ENCODE measurements at places on chromosomes 6 and 20.

GRCh38 chr6:111406200-111406721, 76.8 kb downstream of the REV3L start:
- DNase-seq, result no peak

GRCh38 chr6:113432521-113433334, 424.4 kb upstream of the MARCKS start:
- DNase-seq, result no peak

DNA sequence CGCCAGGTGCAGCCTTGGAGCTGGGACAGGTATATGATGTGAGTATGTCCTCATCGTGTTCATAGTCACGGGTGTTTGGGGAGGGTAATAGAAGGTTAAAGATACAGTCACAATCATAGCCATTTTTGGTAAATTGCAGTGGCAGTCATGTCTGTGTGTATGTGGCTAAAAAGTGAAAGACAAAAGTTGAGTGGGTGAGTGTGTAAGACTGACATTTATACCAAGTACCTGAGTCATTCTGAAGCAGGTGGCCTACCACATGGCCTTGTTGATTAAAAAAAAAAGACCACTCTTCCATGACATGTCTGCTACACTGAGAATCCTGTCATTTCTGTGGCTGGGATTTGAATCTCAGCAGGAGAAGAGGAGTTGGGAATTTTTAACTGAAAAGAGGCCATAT, 181.9 kb downstream of the SCP2D1 start:
- no peak for DNase-seq

DNA sequence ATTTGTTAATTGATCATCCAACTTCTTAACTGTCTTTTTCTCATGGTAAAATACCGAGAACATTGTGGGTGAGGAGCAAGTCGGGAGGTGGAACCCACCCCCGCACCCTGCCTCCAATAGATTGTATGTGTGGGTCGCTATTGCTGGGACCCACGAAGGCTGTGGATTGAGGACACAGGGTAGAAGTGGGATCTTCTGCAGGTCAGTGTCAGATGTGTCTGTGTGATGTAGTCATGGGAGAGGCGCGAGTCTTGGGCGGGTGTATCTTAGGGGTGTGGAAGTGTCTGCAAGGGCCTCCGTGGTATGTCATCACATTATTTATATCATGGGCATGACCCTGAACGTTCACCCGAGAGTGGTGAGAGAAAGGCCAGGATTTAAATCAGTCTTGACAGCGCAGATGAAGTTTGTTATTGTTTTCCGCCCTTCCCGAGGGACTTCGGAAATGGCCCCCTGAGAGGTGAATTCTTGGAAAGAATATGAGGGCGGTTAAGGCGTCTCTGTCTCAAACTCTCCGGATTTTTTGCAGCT, 472 bp upstream of the PAQR8 start:
- no peak for DNase-seq

GRCh38 chr6:39642270-39642669, 82.9 kb downstream of the KIF6 start:
- DNase-seq, result no peak

DNA sequence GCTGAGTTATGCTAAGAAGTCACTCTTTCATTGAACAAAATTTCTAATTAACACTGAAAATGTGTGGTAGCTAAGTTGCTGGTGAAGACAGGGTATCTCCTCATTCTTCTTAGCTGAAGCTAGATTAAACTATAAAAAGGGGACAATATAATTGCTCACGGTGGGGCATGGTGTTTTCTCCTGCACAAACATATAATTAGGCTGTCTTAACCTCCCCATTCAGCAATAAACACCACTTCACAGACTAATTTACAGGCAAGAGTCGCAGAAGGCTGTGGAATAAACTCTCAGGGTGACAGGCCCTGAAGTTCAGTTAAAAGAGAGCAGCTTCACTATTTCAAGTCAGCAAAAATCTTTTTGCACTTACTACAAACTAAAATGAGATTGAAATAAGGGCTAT, 338.9 kb upstream of the NT5E start:
- no peak for DNase-seq

DNA sequence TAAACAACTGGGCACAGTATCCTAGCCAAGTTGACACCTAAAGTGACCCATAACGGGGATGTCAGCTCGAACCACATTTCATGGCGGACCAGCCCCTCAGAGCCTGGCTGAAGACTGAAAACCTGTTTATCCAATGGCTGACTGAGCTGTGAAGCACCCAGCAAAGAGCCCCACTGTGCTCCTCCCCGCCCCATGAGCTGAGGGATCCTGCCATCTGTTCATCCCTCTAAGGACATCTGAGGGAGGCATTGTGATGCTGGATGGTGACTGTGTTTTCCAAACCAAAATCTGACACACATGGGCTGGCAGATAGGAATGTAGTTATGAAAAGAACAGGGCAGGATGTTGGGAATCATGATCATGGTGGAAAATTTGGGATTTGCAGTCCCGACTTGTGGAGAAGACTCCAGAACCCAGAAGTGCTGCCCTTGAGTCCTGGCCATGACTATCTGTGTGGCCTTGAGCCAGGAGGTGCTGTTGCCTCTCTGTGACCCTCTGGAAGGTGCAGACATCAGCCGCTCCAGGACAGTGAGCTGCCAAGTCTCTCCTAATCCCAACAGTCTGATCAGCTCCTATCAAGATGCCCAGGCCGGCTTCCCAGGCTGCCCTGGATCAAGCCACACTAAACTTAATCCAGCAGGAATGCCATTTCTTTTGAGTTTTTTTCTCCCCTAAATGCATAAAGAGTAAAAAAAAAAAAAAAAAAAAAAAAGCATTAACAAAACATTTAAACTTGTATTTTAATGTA, 5.7 kb downstream of the EDN3 start:
- DNase-seq, result no peak

DNA sequence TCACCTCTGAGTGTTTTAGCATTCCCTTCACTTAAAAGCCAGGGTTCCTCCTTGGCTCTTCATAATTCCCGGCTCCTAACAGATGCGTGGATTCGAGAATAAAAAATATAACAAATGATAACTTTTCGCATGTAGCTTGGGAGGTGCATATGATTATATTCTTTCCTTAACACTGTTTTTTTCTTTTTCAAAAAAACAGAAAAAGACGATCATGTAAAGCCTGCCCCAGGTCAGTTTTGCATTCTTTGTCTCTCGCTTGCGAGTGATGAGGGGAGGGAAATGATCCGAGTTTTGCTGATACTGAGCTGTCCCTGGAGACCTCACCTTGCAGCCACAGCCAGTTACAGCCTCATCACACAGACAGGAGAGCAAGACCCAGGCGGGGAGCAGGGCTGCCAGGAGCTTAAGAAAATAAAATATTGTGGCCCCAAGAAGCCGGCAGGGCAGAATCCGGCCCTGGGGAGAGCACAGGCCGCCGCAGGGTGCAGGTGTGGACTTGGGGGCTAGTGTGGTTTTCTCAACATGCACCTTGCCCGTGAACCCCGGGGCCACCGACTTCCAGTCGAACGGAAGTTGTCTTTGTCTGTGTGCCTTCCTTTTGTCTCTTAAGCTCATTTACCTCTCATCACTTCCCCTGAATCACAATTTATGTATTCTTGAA, 301.8 kb downstream of the TAF4 start:
- no peak for DNase-seq

GRCh38 chr6:29886701-29887100, 55.6 kb upstream of the HLA-A start:
- DNase-seq, result no peak

DNA sequence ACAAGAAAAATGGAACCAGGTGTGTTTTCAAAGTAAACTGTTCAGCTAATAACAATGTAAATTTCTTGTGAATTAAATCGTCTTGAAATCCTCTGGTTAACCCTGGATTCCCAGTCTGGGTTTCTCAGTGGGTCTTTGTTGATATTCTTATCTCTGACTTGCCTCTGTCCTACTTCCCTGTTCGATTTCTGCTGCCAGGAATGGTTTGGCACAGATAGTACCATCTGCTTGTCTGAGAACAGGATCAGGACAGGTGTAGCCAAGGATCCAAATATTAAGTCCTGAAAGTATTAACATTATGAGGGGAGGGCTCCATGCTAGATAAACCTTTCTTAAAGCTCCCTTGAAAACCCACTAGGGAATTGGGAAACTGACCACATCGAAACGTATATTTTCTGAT, 30.1 kb downstream of the ARFGEF2 start:
- no peak for DNase-seq

GRCh38 chr6:144816936-144817335, 531.8 kb downstream of the UTRN start:
- no peak for DNase-seq

GRCh38 chr20:61426352-61426751, 174.3 kb downstream of the CDH4 start:
- DNase-seq, result no peak

- DNase-seq, result no peak
Measured at GRCh38 chr20:15561707-15562404, 1011.4 kb downstream of the KIF16B start.

GRCh38 chr6:156767603-156768467, 9.3 kb upstream of the ARID1B start:
- DNase-seq, result no peak

GRCh38 chr6:167800549-167800948, 26.2 kb upstream of the AFDN start:
- DNase-seq, result no peak

DNA sequence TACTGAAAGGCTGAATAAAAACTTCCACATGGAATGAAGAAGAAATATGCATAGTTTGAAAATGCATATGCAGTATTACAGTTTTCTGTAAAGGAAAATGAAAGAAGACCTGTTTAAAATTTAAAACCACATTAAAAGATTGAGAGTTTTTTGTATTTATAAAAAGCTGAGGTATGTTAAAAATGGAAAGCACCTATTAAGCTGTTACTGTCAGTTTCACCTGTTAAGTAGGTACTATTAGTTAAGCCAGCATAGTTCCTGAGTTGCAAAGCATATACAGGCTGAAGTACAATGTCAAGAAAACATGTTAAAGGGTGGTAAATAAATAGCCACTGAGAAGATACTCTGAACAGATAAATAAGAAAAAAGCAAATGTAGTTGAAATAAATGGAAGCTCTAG, 69.9 kb downstream of the ATXN1 start:
- DNase-seq, result no peak

GRCh38 chr6:70225055-70225454, 77.8 kb downstream of the COL9A1 start:
- DNase-seq, result no peak

- DNase-seq, result no peak
Measured at GRCh38 chr20:35232575-35232974, 6.1 kb downstream of the MMP24 start.

DNA sequence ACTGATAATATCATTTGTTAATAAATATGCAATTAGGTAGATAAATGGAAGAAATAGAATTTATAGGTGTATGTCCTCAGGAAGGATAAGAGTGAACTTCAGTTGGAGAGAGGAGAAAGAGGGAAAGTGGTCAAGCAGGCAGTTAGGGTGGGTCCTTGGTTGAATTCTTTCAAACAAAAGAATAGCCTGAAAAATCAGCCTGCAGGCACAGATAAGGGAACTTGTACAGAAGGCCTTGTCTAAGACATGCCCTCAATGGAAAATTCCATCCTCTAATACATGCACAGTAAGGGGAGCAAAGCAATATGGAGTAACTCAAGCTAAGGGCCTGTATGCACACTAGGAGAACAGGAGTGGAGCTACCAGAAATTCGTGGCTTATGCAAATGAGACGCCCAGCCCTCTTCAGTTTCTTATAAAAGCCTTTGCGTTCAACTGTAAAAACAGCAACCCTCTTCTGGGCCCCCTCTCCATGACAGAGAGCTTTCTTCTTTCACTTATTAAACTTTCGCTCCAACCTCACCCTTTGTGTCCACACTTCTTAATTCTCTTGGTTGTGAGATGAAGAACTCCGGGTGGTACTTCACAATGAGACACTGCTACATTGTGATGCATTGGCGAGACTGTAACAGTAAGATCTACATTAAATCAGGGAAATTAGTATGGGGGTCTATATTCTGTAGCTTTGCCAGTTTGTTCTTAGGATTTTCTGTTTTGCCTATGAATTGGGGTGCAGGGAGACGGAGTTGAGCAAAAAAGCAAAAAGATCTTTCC, 147.0 kb downstream of the HS3ST5 start:
- no peak for DNase-seq

GRCh38 chr20:39812116-39812515, 850.0 kb downstream of the DHX35 start:
- no peak for DNase-seq

DNA sequence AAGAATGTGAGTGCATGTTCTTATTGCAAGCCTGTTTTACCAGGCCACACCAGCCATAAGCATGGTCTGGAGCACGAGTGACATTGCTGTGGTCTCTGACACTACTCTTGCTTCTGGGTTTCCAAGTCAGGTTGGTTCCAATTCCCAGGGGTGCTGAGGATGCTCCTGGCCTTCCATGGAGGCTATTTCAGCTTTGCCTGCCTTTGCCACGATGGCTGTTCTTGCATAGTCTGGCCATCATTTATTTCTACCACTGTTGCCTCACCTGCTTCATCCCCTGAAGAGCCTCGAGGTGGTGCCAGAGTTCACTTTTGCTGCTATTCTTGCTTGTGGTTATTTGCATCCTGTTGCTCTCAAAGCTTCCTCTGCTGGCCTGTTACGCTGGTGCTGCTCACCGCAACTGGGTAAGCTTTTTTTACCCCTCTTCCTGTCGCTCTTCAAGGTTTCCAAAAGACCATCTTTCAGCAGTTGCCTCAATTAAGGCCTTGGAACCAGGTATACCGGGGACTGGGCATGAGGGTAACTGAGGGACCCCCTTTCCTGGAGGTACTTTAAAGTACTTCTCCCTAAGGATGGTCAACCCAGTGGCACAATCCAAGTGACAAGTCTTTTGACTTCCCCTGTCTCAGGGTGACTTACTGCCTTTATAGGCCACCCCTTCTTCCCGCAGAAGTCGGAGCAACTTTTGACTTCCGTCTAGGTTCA, 64.5 kb downstream of the AKAP7 start:
- peak; percentile 50 for DNase-seq

- peak; percentile 3 for DNase-seq
Measured at GRCh38 chr20:56418385-56418861, 6.4 kb downstream of the CASS4 start.

- no peak for DNase-seq
Measured at GRCh38 chr20:59807909-59808728, 125.3 kb downstream of the SYCP2 start.

- no peak for DNase-seq
Measured at GRCh38 chr6:158010591-158011477, 29.2 kb downstream of the SYNJ2 start.

DNA sequence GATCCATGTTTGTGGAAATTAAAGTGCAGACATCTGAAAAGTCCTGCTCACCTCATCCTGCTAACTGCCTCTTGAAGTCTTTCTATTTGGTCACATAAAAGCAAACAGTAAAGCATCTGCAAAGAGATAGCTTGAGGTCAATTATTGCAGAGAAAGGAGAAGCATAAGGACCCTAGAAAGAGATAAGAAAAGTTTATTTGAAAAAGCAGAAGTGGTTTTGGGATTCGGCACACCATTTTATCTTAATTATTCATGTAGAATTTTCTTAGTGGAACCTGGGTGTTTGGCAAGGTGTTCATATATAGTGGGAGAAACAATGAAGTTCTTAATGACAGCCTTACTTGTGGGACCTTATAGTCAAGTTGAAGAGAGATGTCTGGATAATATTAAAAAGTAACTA, 280.8 kb downstream of the CENPW start:
- no peak for DNase-seq

DNA sequence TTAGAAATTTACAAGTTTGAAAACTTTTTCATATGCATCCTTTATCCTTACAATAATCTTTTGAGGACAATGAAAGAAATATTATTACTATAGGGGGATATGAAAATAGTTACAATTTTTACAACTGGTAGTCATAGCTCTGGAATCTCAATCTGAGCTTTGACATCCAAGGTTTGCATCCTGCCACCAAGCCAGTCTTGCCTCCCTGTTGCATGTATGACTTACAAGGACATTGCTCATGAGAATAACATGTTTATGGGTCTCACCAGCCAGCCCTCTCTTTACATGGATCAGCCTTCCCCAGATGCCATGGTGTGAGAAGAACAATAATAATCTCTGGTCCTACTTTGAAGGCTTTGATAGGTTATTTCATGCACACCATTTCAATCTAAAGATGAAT, 67.5 kb downstream of the THEMIS start:
- no peak for DNase-seq
